Heart right ventricle (tissue), 16 donors: ENCODE measurements at places on chromosomes 16 and 17. TPM values are rescaled to one million over a fixed set of nuclear protein-coding genes. Genes with fewer than 3 reads are reported as not detected.

GRCh38 chr17:70813355-70813930 is 644.1 kb downstream of the KCNJ2 start:
- H3K4me3 ChIP-seq: no peak overlapping the region
- DNase-seq: no peak
- H3K27me3 ChIP-seq: no peaks in the 10 kb centered on the region
- H3K27ac ChIP-seq: no peak overlapping the region

GRCh38 chr16:14148569-14148968 is 77.5 kb downstream of the MRTFB start:
- H3K4me3 ChIP-seq: no peak overlapping the region
- H3K4me1 ChIP-seq: peaks cover 17% of the 10 kb centered on the region

GRCh38 chr17:3639981-3640596 is 3.5 kb downstream of the CTNS start:
- H3K4me1 ChIP-seq: peaks cover 26% of the 10 kb centered on the region
- H3K4me3 ChIP-seq: no peak overlapping the region
- DNase-seq: no peak
- H3K27me3 ChIP-seq: no peaks in the 10 kb centered on the region

GRCh38 chr17:30793282-30793977 is 31.1 kb downstream of the CRLF3 start:
- no peaks in the 10 kb centered on the region for H3K4me1 ChIP-seq
- H3K27me3 ChIP-seq: no peaks in the 10 kb centered on the region
- no peak overlapping the region for H3K27ac ChIP-seq
- H3K4me3 ChIP-seq: no peak overlapping the region

Gene PIGL
- total RNA-seq: 10.1 TPM
